Right kidney (tissue), 9 donors: ENCODE measurements at places on chromosomes 11 and 22.

DNA sequence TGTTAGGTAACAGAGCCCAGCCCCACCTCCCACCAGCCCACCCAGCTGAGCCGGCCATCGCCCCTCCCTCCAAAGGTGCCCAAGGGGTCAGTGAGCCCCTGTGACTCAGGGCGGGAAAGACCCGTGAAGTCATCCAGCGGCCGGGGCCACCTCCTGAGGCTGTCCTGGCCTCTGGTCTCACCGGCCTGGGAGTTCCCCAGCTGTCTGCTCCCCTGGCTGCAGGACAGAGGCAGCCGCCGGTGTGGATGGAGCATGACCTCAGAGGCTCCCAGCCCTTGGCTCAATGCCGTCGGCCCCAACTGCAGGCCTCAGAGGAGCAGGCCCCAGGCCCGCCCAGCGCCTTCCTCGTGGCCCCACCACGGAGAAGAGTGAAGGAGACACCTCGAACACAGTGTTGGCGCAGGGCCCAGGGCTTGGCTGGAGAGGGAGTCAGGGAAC lies 28.7 kb downstream of the RPL3 start:
- peak; percentile 55 for DNase-seq

DNA sequence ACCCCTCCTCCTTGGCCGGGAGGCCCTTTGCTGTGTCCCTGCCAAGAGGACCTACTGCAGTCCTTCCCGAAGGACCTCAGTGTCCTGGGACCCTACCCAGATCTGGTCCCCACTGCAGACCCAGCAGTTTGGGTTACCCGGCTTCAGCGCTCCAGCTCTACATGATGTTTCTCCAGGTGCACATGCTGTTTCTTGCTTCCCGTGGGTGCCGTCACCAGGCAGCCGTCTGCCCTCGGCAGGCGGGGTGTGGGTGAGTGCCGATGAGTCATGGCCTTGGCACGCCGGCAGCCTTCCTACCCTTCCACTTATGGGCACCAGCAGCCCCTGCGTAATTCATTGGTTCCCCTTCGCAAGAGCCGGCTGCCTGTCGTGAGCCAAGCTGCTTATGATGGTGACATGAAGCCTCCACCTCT lies 101.8 kb downstream of the BCR start:
- DNase-seq, result no peak

DNA sequence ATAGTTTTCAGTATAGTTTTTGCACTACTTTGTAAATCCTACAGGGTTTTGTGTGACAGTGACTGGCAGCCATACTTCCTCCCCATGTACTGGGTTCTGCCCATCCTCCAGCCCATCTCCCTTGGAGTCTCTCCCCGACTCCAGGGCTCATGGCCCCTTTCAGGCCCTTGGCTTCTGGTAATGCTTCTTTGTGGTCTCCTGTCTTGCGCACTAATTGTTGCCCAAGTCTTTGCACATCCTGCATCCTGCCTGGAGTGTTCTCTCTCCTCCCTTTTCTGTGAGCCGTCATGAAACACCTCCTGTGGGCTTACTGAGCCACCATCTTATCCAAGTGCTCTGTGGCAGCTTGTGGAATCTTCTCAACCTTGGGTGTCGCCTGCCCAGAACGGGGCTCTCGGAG lies 11.4 kb upstream of the KCNQ1OT1 start:
- DNase-seq, result no peak

GRCh38 chr11:11482730-11483129 lies 129.7 kb upstream of the CSNK2A3 start:
- DNase-seq, result no peak

DNA sequence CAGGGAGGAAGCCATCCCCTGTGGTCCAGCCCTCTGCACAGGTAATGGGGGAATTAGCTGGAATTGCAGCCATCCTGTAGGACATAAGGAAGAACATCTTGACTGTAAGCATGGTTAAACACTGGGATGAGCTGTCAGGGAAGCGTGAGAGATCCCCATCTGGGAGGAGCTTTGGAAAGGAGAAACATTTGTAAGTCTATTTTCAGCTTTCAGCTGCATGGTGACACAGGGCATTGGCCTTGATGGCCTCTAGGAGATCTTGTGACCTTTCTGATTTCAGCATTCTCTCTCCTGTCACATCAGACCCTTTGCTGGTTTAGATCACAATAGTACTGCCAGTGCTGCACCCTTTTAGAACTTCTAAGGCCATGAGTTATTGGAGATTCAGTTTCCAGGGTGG lies 47.1 kb downstream of the BCR start:
- no peak for DNase-seq

DNA sequence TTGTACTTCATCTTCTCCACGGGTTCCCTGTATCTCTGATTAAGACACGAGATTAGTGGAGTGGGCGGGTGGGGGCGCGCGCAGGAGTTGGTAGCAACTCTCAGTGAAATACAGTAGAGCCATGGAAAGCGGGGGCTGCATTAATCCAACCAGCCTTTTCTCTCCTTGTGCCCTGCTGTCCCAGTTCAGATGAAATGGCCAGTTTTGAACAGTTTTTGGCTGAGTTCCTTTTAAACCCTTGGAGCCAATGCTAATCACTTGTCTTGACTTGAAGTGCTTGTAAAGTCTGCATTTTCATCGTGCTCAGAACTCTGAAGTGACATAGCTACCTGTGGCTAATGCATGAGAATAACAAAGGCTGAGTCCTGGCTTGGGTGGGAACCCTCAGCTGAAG lies 734 bp upstream of the TMEM123 start:
- DNase-seq, result no peak

DNA sequence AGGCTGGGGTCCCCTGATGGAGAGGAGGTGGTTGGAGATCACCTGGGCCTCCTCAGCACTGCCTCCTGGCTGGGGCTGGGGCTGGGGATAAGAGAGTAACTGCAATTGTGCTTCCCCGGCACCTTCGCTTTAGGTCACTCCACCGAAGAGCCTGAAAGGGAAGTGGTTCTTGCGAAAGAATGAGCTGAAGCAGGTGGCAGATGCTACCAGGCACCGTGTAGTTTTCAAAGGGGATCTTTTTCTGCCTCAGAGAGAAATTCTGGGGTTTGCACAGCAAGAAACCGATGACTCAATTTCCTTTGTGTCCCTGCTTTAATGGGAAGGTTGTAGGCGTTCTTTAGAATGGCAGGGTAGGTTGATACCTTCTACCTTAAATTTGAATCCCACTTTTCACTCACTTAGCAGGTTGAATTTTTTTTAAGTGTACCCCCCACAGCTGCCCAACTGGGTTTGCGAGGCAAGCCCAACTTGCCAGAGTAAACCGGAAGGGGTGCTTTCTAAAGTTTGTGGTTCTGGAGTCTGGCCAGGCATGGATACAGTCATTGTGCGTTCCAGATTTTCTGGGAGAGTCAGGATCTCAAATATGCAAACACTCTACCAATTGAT lies 5.3 kb downstream of the CD44 start:
- DNase-seq, result no peak

DNA sequence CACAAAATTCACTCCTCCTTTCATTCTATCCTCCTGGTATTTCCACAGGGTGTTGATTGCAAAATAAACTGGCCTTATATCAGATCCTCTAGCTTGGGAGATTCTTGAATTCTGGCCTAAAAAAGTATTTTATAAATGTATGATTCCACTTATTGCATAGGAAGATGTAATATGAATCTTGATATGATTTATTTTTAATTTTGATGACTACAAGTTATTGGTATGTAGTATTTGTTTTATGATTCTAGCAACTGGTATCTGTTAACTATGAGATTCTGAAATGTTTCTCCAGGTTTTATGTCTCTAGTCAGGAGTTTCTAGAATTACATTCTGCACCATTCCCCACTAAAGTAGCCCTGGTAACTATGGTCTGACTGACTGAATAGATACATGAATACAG lies 373.9 kb upstream of the C11orf87 start:
- DNase-seq, result no peak

DNA sequence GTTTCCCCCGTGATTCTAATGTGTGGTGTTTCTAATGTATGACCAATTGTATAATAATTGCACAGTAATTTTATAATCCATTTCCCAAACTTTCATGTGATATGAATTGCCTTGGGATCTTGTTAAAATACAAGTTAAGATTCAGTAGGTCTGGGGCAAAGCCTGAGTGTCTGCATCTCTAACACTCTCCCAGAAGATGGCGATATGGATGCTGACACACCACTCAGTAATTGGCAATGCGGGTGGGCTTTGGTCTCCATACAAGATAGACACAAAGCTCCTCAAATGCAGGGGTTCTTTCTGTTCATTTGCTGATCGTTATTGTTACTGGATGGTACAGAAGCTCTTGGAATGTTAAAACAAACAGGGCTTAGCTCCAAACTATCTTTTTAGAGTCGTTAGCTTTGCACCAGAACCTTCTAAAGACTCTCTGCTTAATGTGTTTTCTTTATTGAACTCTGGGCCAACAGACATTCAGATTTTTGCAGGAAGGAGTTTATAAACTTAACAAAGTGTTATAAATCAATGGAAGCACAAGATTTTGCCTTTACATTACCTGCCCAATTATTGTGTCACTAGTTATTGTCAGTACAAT lies 45.4 kb upstream of the ANO3 start:
- no peak for DNase-seq

DNA sequence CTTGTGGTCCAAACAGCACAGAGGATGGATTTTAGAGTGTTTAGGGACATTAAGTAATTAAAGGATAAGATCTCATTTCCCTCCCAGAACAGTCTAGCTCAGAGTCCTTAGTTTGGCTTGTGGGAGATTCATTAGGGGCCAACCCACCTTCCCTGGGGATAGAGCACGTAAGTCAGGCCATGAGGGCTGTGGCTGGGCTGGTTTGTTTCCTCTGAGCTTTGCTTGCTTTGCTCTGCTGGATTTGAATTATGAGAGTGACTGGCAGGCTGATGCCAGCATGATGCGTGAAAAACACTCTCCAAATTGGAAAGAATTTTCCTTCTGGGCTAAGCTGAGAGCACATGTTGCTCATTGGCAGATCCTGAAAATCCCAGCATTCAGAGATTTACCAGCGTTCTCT lies 84.7 kb upstream of the HEPHL1 start:
- DNase-seq, result no peak

DNA sequence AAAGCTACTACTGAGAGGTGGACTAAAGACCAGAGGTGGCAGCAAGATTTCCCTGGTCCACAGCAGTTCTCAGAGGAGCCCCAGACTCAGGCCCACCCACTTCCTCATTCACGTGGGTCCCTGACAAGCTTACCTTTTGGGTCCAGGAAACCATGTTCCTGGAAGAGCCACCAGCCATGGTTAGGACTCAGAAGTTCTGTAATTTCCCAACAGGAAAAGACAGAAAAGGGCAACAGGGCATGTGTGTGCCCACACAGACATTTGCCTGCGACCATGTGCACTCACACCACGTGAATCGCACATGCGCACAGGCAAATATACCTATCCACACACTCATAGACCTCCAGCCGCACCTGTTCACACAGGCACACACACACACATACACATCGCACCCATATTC lies 42.9 kb downstream of the LRRC32 start:
- DNase-seq, result no peak

DNA sequence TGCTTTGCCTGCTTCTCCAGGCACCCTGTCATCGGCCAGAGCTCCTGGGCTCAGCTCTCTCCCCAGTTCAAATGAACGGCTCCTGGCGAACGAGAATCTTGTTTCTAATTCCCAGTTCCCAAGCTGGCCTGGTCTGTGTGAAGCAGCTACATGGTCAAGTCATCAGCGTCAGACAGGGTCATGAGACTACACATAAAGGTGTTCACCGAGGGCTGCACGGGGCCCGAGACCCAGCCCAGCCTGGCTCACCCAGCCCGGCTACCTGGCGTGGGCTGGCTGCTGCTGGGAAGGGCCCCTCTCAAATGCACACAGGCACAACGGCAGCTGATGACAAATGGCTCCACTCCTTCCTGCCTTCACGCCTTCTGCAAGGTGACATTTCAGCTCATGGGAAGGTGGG lies 14.6 kb upstream of the CELSR1 start:
- no peak for DNase-seq

DNA sequence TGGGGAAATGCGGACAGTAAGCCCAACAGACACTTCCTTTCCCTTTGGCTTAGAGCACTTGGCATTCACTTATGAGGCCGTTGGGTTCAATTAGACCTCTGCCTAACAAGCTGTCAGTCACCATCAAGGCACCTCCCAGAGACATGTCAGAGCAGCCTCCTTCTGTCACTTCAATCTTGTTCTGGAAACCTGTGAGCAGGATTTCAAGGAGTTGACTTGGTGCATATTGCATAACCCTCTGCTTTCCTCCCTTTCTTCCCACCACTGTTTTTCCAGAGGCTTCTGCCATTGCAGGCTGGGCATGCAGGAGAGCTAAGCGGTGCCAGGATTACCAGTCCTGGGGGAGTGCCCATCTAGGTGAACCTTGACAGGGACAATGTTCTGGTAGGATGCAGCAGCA lies 484.2 kb upstream of the LRRC4C start:
- no peak for DNase-seq
